H1 (cell line): ENCODE measurements at places on chromosomes 2 and 18. TPM values are rescaled to one million over a fixed set of nuclear protein-coding genes. Genes with fewer than 3 reads are reported as not detected.

DNA sequence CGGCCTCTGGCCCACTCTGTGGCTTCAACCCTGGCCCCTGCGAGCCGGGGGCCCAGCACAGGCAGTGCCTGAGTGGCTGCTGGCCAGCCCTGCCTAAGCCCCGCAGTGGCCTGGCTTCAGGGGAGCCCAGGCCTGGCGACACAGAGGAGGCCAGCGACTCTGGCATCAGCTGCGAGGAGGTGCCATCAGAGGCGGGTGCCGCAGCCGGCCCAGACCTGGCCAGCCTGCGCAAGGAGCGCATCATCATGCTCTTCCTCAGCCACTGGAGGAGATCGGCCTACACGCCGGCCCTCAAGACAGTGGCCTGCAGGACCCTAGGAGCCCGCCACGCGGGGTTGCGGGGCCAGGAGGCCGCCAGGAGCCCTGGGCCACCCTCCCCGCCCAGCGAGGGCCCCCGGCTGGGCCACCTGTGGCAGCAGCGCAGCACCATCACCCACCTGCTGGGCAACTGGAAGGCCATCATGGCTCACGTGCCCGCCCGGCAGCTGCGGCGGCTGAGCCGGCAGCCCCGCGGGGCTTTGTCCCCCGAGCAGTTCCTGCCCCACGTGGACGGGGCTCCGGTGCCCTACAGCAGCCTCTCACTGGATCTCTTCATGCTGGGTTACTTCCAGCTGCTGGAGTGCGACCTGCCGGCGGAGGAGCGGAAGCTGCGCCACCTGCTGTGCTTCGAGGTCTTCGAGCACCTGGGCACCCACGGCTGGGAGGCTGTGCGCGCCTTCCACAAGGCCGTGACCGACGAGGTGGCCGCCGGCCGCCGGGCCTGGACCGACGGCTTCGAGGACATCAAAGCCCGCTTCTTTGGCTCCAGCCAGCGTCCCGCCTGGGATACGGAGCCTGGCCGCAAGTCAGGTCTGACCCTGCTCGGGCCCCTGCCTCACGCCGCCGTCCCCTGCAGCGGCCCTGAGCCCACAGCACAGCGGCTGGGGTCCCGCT lies 7.5 kb upstream of the KLHL30 start:
- no peaks in the 10 kb centered on the region for H3K4me1 ChIP-seq
- H3K4me3 ChIP-seq, result no peak overlapping the region
- no peaks in the 10 kb centered on the region for H3K36me3 ChIP-seq
- H3K27ac ChIP-seq, result no peak overlapping the region

- no peaks in the 10 kb centered on the region for H3K36me3 ChIP-seq
- H3K27me3 ChIP-seq, result no peaks in the 10 kb centered on the region
- H3K4me3 ChIP-seq, result no peak overlapping the region
- no peak for DNase-seq
Measured at GRCh38 chr2:170277951-170278350, 100.0 kb downstream of the MYO3B start.

The KCMF1 gene
- total RNA-seq, result 149 and 152 TPM in 2 replicates

DNA sequence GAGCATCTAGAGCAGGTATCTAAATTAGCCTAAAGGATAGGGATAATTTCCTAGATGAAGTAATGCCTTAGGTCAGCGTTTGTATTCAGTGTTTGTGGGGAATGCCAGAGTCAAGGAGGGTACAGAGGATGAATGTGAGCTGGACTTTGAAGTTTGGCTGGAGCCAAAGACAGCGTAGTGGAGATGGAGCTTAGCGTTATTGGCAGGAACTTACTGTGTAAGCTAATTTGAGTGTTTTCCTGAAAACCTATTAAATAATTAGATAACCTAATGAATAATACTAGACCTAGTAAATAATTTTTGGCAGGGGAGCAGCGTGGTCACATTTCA lies 4.2 kb downstream of the RNF138 start:
- H3K36me3 ChIP-seq, result peaks cover 10% of the 10 kb centered on the region; the same call in 1 of the 2 replicates
- H3K27me3 ChIP-seq, result no peaks in the 10 kb centered on the region
- H3K27ac ChIP-seq, result no peak overlapping the region
- H3K4me1 ChIP-seq, result no peaks in the 10 kb centered on the region

DNA sequence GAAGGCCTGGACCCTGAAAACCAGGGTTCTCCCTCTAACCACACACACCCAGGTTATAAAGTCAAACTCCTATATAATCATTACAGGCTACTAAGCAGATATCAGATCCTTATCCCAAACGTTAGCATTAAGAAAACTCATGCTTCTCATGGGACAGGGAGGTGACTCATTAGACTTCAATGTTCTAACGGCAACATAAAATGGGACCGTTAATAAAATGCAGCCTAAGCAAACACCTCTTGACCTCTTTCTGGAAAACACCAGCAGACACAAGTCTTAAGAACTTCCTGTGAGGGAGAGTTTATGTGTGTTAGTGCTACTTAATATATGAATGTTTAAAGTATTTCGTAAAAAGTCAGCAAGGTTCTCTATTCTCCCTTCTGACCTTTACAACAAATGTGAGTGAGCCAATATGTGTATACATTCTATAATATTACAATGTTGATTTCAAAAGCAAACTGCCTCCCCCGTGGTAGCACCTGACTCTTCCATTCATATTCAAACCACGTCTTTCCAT lies 31.7 kb downstream of the LPIN2 start:
- H3K27ac ChIP-seq, result no peak overlapping the region
- H3K36me3 ChIP-seq, result no peaks in the 10 kb centered on the region
- peaks cover 11% of the 10 kb centered on the region for H3K4me1 ChIP-seq
- no peak overlapping the region for H3K4me3 ChIP-seq
- no peaks in the 10 kb centered on the region for H3K27me3 ChIP-seq
- no peak for DNase-seq

GRCh38 chr2:68548396-68548795 lies 81.0 kb downstream of the APLF start:
- no peaks in the 10 kb centered on the region for H3K27me3 ChIP-seq
- no peaks in the 10 kb centered on the region for H3K36me3 ChIP-seq
- DNase-seq, result no peak
- no peak overlapping the region for H3K4me3 ChIP-seq

GRCh38 chr2:196988639-196989038 lies 62.1 kb upstream of the PGAP1 start:
- DNase-seq, result no peak
- peaks cover 6% of the 10 kb centered on the region for H3K4me1 ChIP-seq
- H3K27ac ChIP-seq, result no peak overlapping the region

DNA sequence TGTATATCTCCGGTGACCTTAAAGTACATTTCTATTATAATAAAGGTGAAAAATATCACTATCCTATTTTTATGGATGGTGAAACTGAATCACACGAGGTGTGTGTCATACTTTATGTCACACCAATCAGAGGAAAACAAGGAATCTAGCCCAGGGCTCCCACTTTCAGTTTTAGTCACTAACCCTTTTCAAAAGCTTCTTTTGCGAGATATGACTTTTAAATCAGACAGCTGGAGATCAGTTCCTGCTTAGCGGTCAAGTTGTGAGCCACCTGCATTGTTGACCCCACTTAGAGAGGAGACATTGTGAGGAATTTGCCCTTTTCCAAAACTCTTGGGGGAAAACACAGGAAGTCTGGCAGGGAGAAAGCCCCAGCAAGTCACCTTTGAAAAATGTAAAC lies 70.5 kb downstream of the CPS1 start:
- peaks cover 3% of the 10 kb centered on the region; the same call in 1 of the 2 replicates for H3K4me1 ChIP-seq
- no peak overlapping the region for H3K4me3 ChIP-seq
- H3K27ac ChIP-seq, result no peak overlapping the region
- DNase-seq, result no peak
- H3K27me3 ChIP-seq, result no peaks in the 10 kb centered on the region
- H3K36me3 ChIP-seq, result no peaks in the 10 kb centered on the region

The CMPK2 gene
- total RNA-seq, result 0.28 and 0.31 TPM in 2 replicates

The NAT8 gene
- not detected in 2 replicates for total RNA-seq

GRCh38 chr2:34660741-34661140 lies 1061.6 kb upstream of the FAM98A start:
- H3K4me3 ChIP-seq, result no peak overlapping the region
- DNase-seq, result no peak
- no peaks in the 10 kb centered on the region for H3K36me3 ChIP-seq
- H3K27ac ChIP-seq, result no peak overlapping the region
- H3K27me3 ChIP-seq, result no peaks in the 10 kb centered on the region
- no peaks in the 10 kb centered on the region for H3K4me1 ChIP-seq

The ERFE gene
- total RNA-seq, result 1.8 and 2.5 TPM in 2 replicates

DNA sequence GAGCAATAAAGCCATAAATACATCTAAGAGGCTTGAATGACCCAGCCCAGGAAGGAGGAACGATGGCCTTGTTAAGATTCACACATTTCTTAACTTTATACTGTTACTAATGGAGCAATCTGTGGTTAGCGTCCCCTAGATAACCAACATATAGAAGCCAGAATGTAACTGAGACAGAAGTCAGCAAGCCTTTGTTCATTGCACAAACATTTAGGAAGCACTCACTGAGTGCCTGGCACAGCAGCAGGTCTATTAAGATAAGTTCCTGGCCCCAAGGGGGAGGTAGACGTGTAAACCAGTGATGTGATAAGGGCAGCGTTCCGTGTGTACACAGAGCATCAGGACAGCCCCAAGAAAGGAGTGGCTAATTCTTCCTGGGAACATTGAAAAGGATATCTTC lies 63.6 kb upstream of the ATL2 start:
- DNase-seq, result no peak
- no peak overlapping the region for H3K27ac ChIP-seq
- no peak overlapping the region for H3K4me3 ChIP-seq
- no peaks in the 10 kb centered on the region for H3K36me3 ChIP-seq

DNA sequence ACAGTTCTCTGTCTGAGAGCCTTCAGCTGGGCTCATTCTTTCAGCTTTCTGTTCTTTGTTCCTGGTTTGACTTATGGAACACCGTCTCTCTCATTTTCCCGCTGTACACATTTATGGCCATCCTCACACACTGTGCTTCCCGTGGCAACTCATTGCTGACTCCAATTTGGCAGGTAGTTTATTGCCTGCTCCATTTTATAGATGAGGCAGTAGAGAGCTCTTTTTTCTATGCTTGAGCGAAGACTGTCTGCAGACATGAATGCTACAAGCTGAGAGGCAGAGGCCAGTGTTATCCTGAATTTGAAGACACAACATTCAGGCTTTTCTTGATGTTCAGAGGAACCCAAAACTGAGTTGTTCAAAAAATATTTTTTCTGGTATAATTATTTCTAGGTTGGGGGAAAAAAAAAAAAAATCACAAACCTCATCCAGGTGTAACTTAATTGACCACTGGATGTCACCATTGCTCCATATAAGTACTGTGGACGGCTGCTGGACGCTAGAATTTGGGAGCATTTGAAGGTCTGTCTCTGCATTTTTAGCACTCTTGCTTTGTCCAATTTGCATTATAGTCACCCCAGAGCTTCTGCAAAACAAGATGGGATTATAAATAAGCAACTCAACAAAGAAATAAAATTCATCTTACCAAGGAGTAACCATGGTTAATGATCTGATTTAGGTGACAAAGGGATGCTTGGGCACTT lies 83.5 kb downstream of the HRH4 start:
- no peak overlapping the region for H3K4me3 ChIP-seq
- no peak overlapping the region for H3K27ac ChIP-seq
- H3K4me1 ChIP-seq, result no peaks in the 10 kb centered on the region
- H3K27me3 ChIP-seq, result no peaks in the 10 kb centered on the region
- H3K36me3 ChIP-seq, result no peaks in the 10 kb centered on the region
- DNase-seq, result no peak

The CAPN14 gene
- 0.07 and 0.08 TPM in 2 replicates for total RNA-seq

DNA sequence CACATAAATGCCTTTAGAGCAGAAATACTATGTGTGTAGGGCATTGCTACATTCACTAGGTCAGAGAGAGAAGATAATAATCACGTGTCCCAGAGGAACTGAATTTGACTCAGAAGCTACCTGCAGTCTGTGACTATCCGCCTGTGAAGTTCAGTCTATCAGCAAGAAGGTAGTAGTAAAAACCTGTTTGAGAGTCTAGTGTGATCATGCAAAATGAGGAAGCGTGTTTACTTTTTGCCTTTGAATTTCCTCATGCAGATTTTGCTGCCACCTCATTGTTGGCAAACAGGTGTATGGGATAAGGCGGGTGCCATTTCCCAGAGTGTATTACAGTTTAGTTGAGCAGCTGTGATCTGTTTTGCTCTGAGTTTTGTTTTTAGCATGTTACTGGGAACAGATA lies 403.9 kb upstream of the FANCL start:
- DNase-seq, result no peak
- H3K4me1 ChIP-seq, result peaks cover 4% of the 10 kb centered on the region
- H3K27ac ChIP-seq, result no peak overlapping the region
- no peak overlapping the region for H3K4me3 ChIP-seq

DNA sequence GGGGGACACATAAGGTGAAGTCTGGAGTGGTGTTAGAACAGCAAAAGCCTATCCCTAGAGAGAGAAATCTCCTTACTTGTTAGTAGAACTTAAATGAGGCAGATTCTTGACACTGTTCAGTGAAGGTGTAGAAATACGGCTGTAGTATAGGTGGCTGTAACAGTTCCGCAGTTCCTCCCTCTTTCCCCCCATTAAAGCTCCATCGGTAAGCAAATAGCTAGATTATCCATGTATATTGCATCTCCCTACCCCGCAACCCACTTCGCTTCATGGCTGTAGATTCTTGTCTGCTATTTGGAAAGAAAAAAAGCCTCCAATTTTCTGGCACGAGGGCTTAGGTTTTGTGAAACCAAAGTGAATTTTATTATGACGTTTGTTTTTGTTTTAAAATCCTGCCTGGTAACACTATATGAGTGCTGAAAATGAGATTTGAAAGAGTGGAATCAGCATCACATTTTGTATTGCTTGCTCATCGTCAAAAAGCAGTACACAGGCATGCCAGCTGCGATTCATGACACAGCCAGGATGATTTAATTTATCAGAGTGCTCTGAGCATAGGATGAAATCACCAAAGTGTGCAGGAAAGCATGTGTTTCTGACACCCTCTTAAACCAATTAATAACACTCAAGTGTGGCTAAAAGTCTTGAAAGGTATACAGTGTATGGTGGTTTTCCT lies 1.4 kb downstream of the FAM171B start:
- H3K4me3 ChIP-seq, result peak overlapping the region; percentile 85; the same call in 1 of the 2 replicates
- H3K27ac ChIP-seq, result no peak overlapping the region

DNA sequence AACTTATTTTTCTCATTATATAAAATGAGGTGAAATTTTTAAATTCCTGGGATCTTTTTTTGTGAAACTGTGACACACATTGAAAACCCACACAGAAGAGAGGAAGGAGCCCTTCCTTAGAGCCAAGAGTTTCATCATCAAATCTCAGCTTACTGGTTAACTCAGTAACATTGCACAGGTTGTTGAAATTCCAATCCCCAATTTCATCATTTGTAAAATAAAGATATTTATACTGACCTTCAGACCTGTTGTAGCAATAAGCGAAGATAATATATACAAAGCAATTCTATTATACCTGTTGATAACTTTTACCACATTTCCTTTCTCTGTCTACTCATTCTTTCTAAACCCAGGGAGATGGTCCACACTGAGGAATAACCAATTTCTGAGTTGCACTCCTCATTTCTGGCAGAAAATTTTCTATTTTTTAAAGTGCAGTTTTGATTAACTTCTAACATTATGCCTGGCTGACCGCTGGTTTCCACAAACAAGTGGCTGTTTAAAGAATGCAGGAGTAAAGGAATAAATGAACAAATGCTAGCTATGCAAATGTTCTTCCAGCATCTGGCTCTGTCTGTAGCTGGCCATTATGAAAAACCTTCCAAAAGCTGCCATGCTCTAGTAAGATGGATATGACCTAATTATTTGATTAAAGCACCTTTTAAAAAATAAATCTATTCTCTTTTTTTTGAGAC lies 105.7 kb upstream of the LINC00305 start:
- H3K4me1 ChIP-seq, result no peaks in the 10 kb centered on the region
- no peak for DNase-seq

The SLC11A1 gene
- 0.21 and 0.43 TPM in 2 replicates for total RNA-seq

GRCh38 chr2:138716183-138716582 lies 64.0 kb downstream of the NXPH2 start:
- H3K36me3 ChIP-seq, result no peaks in the 10 kb centered on the region
- H3K27me3 ChIP-seq, result no peaks in the 10 kb centered on the region
- no peak overlapping the region for H3K27ac ChIP-seq
- DNase-seq, result no peak
- no peaks in the 10 kb centered on the region; the same call in 1 of the 2 replicates for H3K4me1 ChIP-seq

The MAP3K19 gene
- not detected in 2 replicates for total RNA-seq
